ENCODE measurements at places on chromosomes 4 and X. TPM values are rescaled to one million over a fixed set of nuclear protein-coding genes. Genes with fewer than 3 reads are reported as not detected.

SPANXC gene
- total RNA-seq, result not detected

TMEM144 gene
- 2.7 TPM for total RNA-seq

F8A3 gene
- 0.53 TPM for total RNA-seq

DDIT4L gene
- total RNA-seq, result 0.21 TPM
